ENCODE measurements at places on chromosomes 16 and 17.

- H3K27me3 ChIP-seq: no peaks in the 10 kb centered on the region
- H3K27ac ChIP-seq: peak overlapping the region; percentile 72
- no peak for DNase-seq
These were observed 179.9 kb downstream of the SEC14L1 start for GRCh38 chr17:77320485-77321256.

- no peaks in the 10 kb centered on the region for H3K4me1 ChIP-seq
- peak; percentile 53 for DNase-seq
- H3K27ac ChIP-seq: peak overlapping the region; percentile 73
- H3K27me3 ChIP-seq: no peaks in the 10 kb centered on the region
These were observed 31.7 kb upstream of the KCNJ2 start for GRCh38 chr17:70137451-70138230.

DNA sequence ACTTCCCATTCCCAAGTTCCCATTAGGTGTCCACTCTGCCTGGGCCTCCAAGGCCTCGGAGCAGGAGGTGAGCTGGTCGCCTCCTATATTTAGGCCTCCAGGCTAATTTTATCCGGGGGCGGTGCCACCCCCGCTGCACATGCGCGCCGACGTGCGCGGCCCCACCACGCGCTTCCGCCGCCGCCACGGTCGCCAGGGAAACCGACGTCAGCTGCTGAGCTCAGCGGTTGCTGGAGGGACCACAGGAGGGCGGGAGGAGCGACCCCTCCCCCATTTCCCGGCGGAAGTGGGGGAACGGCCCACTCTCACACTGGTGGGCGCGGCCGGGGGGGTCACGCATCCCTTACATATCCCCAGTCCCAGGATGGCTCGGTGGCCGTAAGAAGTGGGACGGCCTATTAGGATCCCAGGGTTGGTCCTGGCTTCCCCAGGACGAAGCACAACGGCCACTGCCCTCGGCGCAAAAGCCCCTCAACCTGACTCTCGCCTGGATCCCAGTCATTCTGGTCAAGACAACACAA, 1.0 kb downstream of the PER1 start:
- H3K36me3 ChIP-seq: peaks cover 47% of the 10 kb centered on the region
- peaks cover 59% of the 10 kb centered on the region for H3K4me1 ChIP-seq
- DNase-seq: no peak
- H3K4me3 ChIP-seq: peak overlapping the region; percentile 82

GRCh38 chr16:25065899-25066298, 45.6 kb upstream of the LCMT1 start:
- DNase-seq: no peak
- no peaks in the 10 kb centered on the region for H3K27me3 ChIP-seq
- H3K36me3 ChIP-seq: no peaks in the 10 kb centered on the region
- H3K4me1 ChIP-seq: peaks cover 29% of the 10 kb centered on the region
- H3K4me3 ChIP-seq: no peak overlapping the region
- H3K27ac ChIP-seq: no peak overlapping the region

- H3K27ac ChIP-seq: no peak overlapping the region
- H3K27me3 ChIP-seq: no peaks in the 10 kb centered on the region
- H3K36me3 ChIP-seq: no peaks in the 10 kb centered on the region
- H3K4me1 ChIP-seq: no peaks in the 10 kb centered on the region
- DNase-seq: no peak
These were observed 186.9 kb upstream of the ELAC2 start for GRCh38 chr17:13204607-13205237.

DNA sequence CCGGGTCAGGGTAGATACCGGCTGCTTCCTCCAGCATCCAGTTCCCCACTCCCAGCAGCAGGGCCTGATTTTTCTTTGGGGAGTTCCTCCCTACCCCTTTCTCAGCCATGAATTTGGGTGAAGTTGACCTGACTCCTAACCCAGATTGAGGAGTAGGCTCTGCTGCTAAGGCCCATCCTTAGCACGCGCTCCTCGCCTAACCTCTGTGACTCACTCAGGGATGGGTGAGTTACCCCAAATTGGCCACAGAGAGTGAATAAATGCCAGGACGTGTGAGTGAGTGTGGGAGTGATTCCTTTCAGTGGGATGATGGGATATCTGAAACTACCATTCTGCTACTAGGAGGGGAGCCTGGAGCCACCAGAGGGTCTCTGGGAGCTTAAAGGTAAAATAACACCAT, 28.9 kb upstream of the ABCC12 start:
- no peaks in the 10 kb centered on the region for H3K27me3 ChIP-seq
- H3K4me1 ChIP-seq: no peaks in the 10 kb centered on the region
- H3K36me3 ChIP-seq: no peaks in the 10 kb centered on the region
- no peak for DNase-seq
- no peak overlapping the region for H3K4me3 ChIP-seq

GRCh38 chr16:23072084-23072599, 77.1 kb downstream of the USP31 start:
- no peaks in the 10 kb centered on the region for H3K27me3 ChIP-seq
- peak; percentile 25 for DNase-seq
- peaks cover 6% of the 10 kb centered on the region for H3K4me1 ChIP-seq
- peaks cover 53% of the 10 kb centered on the region for H3K36me3 ChIP-seq
- no peak overlapping the region for H3K27ac ChIP-seq

- H3K27ac ChIP-seq: no peak overlapping the region
- no peaks in the 10 kb centered on the region for H3K27me3 ChIP-seq
- H3K4me1 ChIP-seq: no peaks in the 10 kb centered on the region
These were observed 82.2 kb downstream of the CMC2 start for GRCh38 chr16:80924372-80924978.

- H3K4me1 ChIP-seq: peaks cover 58% of the 10 kb centered on the region
- H3K27ac ChIP-seq: no peak overlapping the region
- H3K36me3 ChIP-seq: peaks cover 66% of the 10 kb centered on the region
These were observed 528 bp downstream of the HAGHL start for GRCh38 chr16:727291-727977.
